ENCODE measurements at places on chromosomes 5 and 9.

GRCh38 chr5:137703565-137703964, 32.3 kb downstream of the KLHL3 start:
- DNase-seq: no peak

DNA sequence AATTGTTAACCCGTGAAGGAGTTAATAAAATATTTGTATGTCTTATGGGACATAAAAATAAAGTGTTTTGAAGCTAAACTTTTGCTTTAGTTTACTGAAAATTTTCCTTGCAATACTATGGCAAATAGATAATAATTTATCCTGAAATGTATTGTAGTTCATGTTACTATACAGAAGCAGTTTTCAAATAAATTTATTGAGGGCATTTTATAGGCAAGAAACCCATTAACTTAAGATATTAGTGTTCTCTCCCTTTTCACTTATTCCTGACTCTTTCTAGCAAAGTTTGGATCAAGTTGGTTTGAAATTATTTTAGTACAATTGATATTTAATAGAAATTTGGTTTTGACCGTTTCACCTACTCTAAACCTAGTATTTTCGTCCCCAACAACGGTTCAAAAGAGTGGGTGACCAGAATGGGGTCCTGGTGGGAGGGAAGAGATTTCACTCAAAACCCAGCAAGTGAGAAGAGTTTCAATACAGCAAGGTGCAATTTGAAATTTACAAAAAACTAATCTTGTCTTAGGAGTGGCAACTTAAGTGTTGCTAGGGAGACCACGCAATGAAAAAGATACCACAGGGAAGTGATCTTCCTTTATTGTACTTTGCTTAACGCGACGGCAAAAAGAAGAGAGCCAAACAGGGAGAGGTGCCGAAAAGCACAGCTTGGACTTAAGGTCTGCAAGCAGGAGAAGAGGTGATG, 28.4 kb downstream of the NR2F1 start:
- DNase-seq: no peak

GRCh38 chr9:114109124-114109523, 10.0 kb upstream of the KIF12 start:
- no peak for DNase-seq

DNA sequence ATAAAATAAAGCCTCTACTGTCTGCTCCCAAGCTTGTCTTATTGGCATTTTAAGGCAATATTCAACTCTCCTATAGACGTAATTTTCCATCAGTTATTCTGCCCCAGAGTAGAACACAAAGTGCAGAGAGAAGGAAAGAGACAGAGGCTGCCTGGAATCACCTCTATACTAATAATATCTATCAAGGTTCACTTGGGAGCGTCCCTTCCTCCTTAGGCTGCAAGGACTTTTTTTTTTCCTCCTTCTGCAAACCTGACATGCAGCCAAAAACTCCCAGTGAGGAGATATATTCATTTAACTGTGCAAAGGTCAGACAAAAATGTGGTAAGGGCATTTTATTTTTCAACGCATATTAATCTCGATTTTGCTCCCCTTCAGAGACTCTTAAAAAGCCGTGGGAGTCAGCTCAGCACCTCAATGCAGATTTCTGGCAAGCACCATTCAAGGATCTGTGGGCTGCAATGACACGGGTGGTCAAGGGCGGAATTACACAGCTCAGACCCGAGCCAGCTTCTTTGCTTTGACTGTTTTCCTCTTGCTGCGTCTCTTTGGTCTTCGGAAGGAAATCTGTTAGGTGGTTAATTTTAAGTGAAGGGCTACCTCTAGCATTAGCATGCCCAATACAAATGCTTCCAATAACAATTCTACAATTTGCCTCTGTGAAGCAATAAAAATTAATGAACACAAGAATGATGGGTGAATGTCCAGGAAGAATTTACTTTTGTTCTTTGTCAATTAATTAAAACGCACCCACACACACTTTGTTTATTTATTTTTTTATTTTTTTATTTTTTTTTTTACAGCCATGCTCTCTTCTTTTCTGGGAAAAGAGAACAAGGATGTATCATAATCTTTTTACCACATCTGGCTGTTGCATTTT, 587.7 kb upstream of the GRAMD2B start:
- DNase-seq: peak; percentile 30

DNA sequence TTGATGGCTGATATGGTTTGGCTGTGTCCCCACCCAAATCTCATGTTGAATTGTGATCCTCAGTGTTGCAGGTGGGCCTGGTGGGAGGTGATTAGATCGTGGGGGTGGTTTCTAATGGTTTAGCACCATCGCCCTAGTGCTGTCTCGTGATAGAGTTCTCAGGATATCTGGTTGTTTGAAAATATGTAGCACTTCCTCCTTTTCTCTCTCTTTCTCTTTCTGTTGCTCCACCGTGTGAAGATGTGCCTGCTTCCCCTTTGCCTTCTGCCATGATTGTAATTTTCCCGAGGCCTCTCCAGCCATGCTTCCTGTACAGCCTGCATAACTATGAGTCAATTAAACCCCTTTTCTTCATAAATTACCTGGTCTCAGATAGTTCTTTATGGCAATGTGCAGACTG, 111.6 kb downstream of the SREK1 start:
- no peak for DNase-seq

- DNase-seq: no peak
These were observed 119.9 kb downstream of the BNC2 start for GRCh38 chr9:16750553-16750952.

DNA sequence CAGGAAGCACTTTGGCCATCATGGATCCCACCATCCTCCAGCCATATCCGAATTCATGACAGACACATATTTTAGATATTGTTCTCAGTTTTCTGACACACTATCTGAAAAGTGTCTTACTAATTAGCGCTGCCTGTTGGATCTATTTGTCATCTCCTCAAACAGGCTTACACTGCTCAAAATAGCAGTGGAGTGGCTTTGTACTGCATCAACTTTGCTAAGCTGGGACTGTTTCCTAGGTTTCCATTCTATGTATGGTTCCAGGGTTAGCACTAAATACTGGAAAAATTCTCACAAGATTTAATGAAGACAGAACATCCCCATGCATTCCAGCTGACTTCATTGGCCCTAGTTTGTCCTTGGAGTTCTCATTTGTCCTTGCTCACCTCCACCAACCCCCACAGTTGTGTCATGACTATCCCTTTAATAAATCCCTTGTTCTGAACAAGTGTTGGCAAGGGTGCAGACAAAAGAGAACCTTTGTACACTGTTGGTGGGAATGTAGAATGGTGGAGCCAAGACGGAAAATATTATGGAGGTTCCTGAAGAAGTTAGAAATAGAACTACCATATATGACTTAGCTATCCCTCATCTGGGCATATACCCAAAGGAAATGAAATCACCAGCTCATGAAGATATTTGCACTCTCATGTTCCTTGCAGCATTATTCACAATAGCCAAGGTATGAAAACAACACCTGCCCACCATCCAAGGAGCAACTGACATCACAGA, 136.5 kb upstream of the RAI14 start:
- DNase-seq: no peak

DNA sequence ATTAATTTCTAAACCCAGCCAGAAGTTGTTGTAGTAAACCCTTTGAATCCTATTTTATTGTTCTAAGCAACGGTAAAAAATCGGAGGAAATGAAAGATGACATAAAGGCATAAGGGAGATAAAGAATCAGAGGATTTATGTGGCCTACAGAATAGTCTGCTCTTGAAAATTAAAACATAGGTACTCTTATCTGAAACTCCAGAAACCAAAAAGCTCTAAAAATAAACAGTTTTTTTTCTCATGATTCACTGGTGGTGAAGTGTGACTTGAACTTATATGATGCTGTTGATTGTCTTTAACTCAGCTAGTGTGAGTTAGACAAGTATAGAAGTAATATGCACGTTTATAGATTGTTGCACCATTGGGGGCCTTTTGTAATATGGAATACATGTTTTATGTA, 80.3 kb downstream of the HSD17B4 start:
- no peak for DNase-seq

DNA sequence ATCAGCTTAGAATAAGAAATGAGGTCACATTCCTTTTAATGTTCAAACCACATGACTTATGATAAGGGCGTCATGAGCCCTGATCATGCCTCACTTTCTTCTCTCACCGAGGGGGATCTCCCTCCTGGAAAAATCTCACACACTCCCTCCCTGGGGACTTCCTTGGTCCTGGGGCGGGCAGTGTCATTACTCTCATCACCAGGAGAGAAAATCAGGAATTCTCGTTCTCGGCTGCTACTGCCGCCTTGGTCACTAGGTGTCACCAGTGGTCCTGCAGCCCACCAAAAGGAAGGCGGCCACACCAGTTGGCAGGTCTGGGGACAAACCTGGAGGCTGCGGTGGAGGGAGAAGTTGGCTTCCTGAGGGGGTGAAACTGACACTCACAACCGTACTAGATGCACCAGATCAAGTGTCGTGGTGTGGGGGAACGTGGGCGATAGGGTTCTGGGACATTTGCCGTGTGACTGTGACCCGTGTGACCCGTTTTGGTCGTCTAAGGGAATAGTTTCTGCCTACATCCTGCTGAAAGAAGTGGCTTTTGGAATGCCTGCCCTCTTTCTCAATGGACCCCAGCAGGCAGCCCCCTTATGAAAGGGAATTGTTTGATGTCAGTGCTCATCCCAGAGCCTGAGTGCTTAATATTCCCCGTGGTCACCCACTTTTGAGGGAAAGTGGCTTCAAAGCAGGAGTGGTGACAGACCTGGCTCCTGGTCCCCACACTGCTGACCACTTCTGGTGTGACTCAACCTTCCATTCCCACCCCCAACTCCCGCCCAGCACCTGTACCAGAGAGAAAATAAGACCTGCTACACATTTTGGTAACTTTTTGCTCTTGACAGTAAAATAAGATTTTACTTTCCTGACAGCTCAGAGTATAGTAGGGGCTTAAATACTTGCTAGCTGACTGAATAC, 63.2 kb downstream of the ACER2 start:
- peak; percentile 65 for DNase-seq

- no peak for DNase-seq
These were observed 83.8 kb downstream of the DAB2IP start for GRCh38 chr9:121735065-121735792.

GRCh38 chr9:133406480-133407307, 11.1 kb downstream of the REXO4 start:
- DNase-seq: peak; percentile 47

GRCh38 chr9:36986468-36987408, 47.3 kb downstream of the PAX5 start:
- no peak for DNase-seq

GRCh38 chr5:171272996-171273970, 35.8 kb upstream of the TLX3 start:
- DNase-seq: no peak
